ENCODE measurements at places on chromosomes 1 and 21.

DNA sequence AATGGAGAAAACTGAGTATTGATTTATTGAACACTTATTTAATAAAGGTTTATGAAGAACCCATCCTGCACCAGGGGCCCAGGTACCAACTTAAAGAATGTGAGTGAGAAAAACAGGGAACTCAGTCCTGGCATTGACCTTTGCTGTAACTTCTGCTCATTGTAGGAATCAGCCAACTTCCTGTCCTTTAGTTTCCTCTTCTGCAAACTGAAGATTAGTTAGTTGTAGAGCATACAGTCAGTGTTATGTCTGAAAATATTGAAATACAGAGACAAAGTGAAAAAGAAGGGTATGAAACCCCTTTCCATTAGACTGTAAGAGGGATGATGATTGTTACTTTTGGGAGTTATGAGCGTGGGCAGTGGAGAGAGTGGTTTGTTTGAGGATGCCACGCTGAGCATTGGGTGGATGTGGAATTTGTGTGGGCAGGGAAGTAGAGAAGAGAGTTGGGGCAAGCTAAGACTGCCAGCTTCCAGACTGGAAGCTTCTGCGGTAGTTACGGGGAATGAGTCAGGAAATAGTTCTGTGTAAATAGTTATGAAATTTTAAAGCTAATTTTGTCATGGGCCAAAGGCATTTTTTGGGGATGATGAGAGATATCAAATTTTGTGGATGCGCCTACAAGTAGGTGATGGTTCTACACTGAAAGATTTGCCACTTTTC, 89.2 kb downstream of the GPR88 start:
- DNase-seq = no peak

GRCh38 chr1:53470155-53470554, 11.0 kb downstream of the DMRTB1 start:
- no peak for DNase-seq

GRCh38 chr1:17588048-17588871, 48.8 kb downstream of the ARHGEF10L start:
- DNase-seq = no peak

DNA sequence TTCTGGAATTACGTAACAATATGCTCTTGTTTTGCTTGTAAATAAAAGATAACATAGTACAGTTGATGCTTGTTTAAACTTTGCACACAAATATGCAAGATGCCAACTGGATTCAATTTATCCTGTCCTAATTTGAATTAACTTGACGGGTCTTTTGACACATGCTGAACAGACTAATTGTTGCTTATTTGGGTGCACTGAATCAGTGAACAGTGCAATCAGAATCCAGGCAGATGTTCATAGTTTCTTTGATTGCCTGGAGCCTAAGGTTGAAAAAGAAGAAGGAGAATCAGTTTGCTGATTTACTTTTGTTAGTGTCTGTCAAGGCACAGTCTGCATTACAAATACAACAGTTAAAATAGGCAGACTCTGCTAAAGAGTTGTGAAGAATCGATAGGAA, 307.9 kb downstream of the COL11A1 start:
- DNase-seq = no peak

GRCh38 chr1:39196244-39197215, 8.0 kb upstream of the MACF1 start:
- peak; percentile 52 for DNase-seq

- no peak for DNase-seq
These were observed 45.8 kb downstream of the NR5A2 start for GRCh38 chr1:200073286-200073637.

GRCh38 chr1:30134466-30135217, 588.7 kb downstream of the MATN1 start:
- DNase-seq = no peak

DNA sequence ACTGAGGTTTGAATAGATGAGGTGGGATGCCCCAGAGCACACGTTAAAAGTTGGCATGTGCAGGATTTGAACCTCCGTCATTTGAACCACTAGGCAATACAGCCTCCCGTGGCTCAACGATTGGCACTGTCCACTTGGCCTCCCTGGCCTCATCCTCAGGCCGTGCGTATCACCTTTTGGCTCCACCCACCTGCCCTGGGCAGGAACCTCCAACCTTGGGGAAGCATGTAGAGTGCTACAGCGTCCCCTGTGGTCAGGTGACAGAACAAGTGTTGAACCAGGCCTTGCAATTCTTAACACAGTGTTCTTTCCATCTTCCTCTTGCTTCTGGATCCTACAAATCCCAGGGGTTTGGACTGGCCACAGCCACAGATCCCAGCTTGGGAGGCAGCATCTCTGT, 112.6 kb downstream of the PAX7 start:
- DNase-seq = no peak

Data from NAMALWA (cell line).